ENCODE measurements at places on chromosomes 12 and 14.
A peak's percentile ranks its signal among the peaks of the same experiment; 100 is the strongest.

GRCh38 chr14:44962334-44963043, 499 bp downstream of the TOGARAM1 start:
- peak; percentile 8 for DNase-seq

DNA sequence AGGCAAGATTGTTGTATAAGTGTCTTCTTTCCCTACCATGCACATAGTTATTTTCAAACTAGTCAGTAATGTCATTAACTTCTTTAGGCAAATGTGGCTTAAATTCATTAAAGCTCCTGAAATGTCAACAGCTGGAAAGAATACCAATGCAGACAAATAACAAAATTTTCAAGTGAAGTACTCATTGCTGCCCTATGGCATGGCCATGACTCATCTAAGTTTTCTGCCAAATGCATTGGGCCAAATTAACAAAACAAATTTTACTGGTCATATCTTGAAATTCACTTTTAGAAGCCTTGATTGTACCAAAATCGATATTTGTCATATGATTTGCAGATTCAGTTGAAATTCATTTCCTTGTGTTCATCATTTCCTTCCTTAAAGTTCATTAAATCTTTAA, 915.9 kb downstream of the SLC6A15 start:
- DNase-seq: no peak

DNA sequence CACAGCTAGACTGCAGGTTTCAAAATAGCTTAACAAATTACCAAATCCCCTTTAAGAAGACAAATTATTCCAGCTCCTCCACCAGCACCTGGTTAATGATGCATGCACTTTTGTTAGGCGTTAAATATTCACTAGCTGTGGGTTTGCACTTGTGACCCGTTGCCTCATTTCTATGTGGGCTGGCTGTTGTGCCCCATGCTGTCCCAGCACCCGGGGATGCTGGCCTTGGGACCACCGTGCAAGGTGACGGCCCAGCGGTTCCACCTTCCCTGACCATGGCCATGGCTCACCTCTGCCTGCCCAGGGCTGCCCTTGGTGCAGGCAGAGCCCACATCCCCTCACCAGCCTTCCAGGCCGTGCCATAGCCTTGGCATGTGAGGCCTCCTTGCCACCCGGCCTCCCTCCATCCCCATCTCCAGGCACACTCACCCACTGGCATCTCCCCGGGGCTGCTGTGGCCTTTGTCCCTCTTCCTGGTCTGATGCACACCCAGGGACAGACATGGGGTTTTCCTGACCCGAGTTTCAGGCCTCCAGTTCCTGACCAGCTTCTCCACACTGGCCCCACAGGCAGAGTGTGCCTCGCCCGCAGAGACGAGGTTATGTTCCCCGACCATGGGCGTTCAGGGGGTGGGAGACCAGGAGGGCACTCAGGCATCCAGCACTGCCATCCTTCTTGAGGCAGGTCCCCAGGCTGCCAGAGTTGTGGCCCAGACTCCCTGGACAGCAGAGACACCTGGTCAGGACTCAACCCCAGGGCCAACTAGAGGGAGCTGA, 20.3 kb upstream of the C14orf180 start:
- DNase-seq: no peak

DNA sequence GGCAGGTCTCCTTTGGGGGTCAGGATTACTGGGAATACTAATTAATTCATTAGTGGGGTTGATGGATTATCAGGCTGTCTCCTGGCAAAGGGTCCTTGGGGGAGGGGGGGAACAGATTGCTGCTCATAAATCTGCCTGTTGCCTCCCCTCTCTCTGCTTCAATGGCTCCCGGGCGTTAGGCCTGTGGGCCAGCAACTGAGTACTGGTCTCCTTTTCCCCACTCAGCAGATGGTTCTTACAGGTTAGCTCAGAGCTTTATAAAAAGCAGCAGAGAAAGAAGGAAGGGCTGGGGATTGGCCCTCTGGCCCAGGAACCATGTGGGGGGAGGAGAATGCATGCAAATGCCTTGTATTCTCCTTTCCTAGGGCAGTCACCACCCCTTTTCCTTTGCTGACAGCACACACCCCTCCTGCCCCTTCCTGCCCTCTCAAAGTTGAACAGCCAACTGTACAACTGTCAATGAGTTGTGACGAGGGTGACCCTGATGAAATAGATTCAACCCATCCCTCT, 2.3 kb upstream of the NEUROD4 start:
- no peak for DNase-seq

GRCh38 chr12:82593143-82593542, 93.6 kb upstream of the TMTC2 start:
- DNase-seq: no peak

DNA sequence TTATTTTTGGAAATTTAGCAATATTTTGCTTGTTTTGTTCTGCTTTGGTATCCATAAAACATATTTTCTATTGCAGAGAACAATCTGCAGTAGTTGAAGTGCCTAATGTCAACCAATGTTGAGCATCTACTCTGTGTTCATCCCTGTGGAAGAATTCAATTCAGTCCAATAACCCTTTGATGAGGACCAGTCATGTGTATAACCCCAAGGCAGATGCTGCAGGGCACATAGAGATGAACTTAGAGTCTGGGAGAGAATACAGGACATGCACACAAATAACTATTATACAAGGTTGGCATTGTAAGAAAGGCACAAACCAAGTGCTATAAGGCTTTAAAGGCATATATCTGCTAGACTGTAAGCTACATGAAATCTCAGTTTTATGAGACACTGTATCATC, 304.7 kb downstream of the LRIG3 start:
- DNase-seq: no peak

- DNase-seq: no peak
Measured at GRCh38 chr12:100043631-100044030, 58.9 kb upstream of the ANKS1B start.

DNA sequence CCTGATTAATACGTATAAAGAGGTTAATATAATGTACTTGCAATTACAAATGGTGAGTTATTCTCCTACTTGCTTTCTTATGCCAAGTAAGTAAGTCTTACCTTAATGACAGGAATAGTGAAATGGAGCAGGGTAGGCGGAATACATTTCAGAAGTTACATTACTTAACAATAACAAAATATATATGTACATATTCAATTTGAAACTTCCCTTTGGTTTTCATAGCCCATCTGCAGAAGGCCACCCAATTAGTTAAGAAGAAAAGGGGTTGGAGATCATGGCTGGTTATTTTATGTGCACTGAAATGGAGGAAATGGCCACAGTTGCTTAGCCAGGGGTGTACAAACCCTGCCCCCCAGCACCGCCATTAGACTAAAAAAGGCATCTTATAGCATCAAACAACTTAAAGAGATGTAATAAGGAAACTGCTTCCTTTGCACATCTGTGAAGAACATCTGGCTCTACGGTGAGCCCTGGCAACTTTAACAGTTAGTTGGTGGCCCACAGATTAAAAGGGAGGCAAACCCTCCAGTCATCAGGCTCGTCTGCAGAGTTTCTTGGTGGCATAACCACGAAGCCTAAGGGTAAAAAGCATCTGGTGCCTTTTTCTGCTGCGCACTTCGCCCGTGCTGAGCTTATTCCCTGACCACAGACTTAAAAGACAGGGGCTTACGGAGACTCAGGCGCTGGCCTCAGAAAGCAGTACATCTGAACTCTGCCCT, 38.8 kb upstream of the DACT1 start:
- DNase-seq: no peak

DNA sequence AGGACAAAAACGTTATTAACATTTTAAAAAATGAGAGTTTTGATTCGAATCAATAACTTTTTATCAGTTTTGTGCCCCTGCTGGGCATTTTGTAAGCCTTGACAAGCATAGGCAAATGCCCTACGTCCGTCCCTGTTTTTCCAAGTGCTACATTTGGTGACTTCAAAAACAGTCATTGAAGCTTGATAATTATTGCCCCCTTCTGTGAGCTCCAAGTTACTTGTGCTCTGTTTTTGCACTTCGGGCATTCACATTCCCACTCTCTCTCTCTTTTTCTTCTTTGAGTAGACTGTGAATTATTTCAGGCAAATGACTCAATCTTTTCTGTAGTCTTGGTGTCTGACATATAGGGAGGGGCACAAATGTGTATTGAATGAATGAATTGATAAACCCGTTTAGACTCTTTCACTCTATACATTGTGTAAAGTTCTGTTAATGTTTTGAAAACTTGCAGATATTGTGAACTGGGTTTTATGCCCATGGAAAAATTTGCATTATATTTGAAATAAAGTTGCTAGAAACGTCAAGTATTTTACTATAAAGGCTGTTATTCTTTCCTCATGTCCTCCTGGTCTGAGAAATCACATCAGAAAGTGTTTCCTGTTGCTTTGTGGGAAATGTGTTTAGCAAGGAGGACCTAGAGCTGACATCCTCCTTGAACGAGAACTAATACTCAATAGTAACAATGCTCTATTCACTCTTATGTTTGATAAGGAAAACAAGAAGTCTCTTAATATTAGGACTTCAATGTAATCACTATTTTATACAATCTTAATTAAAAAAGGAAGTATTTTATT, 1.4 kb downstream of the APAF1 start:
- peak; percentile 7 for DNase-seq

GRCh38 chr14:91577632-91578233, 67.6 kb upstream of the PPP4R3A start:
- DNase-seq: no peak

DNA sequence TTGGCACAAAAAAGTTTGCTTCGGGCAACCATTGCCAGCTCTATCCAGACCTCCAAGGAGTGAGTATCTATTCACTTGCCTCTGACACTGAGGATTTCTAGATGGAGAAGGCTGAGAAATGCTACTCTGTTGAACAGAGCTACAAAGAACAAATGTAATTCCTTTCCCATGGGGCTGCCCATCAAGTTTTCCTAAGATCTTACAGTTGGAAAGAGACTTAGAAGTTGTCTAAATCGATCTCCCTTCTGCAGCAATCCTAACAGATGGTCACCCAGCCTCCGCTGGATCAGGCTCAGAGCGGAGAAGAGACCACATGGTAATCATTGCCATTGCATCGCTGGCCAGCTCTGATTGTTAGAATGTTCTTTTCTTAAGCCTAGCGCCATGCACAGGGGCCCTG, 110.1 kb upstream of the BCL2L14 start:
- DNase-seq: no peak

- no peak for DNase-seq
Measured at GRCh38 chr14:58082491-58083098, 69.4 kb downstream of the ARMH4 start.

- DNase-seq: no peak
Measured at GRCh38 chr14:67140556-67140955, 48.7 kb upstream of the GARIN2 start.

DNA sequence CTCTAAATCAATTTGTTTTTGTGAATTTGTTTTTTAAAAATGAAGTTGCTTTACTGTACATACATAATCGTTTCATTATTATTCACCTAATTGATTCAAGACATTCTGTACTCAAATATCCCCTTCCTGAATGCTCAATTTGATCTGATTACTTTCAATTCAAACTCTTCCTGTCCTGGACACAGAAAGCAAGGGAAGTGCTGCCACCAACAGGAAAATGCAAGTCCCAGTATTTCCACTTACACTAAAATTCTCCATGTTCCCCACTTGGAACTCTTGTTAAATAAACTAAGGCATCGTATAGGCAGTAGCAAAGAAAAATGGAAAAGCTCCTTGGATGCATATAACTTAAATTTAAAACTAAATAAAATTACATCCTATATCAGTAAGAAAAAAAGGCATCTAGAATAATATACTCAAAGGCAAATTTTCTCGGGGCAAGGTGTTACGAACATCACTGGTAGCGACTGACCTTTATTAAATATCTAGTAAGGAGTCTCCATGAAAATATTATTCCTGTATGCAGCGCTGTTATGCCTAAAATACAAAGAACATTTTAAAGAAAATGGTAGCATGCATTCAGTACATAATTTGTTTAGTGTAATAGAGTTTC, 72.0 kb upstream of the DBX2 start:
- no peak for DNase-seq

DNA sequence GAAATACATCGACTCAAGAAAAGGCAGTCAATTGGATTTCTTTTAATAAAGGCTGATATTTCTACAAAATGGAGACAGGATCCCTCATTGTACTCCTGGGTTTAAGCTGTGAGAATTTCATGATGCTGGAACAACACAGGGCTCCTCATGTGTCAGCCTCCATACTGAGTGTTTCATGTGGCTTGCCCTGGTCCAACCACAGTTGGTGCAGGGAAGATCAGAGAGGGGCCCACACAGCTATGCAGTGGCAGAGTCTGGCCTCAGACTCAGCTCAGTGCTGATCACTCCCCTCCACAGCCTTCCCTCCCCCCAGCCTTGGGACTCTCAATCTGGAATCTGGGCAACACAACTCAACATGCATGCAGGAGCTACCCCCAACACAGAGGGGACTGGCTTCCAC, 122.5 kb upstream of the OVCH1 start:
- DNase-seq: no peak

Measured in CD4-positive, alpha-beta T cell treated with Interleukin-4 for 4 hours (primary cell).